IMR-90 (cell line): ENCODE measurements at places on chromosomes 1 and 21. TPM values are rescaled to one million over a fixed set of nuclear protein-coding genes. Genes with fewer than 3 reads are reported as not detected.

- no peak for DNase-seq
Observed at GRCh38 chr1:213997038-213997771, 9.4 kb downstream of the PROX1 start.

GRCh38 chr1:10980094-10980577, 32.3 kb upstream of the TARDBP start:
- DNase-seq, result peak; percentile 31

- DNase-seq, result no peak
Observed at GRCh38 chr1:61926597-61926996, 184.3 kb downstream of the PATJ start.

TTC13 gene
- 8.9 and 9.1 TPM in 2 replicates for total RNA-seq

DNA sequence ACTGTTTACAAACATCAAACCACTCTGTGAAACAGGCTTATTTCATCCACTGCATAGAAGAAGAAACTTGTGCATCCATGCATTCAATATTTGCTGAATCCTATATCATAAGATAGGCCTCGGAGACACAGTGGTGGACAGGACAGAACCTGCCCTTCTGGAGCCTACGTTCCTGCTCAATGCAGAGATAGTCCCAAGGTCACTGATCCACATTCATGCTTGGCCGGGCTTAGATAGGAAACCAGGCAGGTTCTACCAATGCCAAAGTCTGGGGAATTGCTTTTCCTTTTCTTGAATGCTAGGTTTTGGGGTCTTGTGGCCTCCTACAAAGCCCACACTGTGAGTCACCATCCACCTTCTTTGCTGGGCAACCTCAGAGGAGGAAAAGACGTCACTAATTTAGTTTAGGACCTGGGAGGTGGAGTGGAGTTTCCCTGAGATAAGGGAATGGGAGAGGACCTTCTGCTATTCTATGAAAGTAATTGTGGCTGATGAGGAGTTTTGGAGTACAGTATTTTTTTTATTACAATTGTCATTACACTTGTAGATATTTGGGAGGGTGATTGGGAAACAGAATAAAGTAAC, 99.7 kb upstream of the CD34 start:
- DNase-seq, result no peak

GRCh38 chr1:158331106-158331425, 265 bp downstream of the CD1B start:
- no peak for DNase-seq

GRCh38 chr21:14273736-14274538, 58.0 kb downstream of the RBM11 start:
- no peak for DNase-seq

MAP10 gene
- total RNA-seq, result 1.1 TPM in 2 replicates

DNA sequence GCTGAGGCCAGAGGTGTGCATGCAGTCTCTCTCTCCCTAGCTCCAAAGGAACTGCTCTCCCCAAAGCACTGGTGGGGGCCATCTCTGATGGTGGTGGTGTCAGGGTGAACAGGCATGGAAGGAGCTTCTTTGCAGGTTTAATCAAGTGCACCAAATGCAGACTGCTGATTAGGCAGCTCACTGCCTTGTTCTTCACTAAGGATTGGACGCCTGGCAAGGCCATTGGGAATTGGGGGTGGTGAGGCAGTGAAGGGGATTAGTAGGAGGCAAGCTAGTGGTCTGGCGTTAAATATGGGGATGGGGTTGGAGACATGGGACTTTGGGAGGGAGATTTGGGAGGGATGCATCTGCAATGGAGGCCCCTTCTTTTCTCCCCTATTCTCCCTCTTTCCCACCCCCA, 1.5 kb downstream of the CACNA1E start:
- no peak for DNase-seq

- no peak for DNase-seq
Observed at GRCh38 chr1:222107267-222107666, 365.4 kb upstream of the DUSP10 start.

DNA sequence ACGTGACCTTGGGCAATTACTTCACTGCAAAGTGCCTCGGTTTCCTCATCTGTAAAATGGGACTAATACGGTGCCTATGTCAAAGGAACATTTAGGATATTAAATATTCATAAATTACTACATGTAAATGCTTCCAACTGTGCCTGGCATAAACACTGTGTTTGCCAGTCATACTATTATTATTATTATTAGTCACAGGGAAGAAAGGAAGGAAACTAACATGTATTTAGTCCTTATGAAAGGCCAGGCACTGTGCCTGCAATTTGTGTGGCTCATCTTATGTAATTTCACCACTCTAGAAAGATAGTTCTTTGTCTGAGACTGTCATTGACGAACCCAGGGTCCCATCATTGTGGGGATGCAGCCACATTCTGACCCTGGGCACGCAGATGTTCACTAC, 45.0 kb downstream of the EPHB2 start:
- DNase-seq, result peak; percentile 31

ZMYND12 gene
- under 0.01 TPM in 1 of 2 replicates, not detected in the other for total RNA-seq

- peak; percentile 29 for DNase-seq
Observed at GRCh38 chr1:54883349-54884102, 3.5 kb downstream of the DHCR24 start.

- no peak for DNase-seq
Observed at GRCh38 chr21:40547906-40548513, 298.9 kb downstream of the DSCAM start.

GRCh38 chr21:41921021-41921420, 32.8 kb downstream of the C2CD2 start:
- no peak for DNase-seq

- DNase-seq, result no peak
Observed at GRCh38 chr1:156999596-157000320, 45.8 kb downstream of the ARHGEF11 start.

DNA sequence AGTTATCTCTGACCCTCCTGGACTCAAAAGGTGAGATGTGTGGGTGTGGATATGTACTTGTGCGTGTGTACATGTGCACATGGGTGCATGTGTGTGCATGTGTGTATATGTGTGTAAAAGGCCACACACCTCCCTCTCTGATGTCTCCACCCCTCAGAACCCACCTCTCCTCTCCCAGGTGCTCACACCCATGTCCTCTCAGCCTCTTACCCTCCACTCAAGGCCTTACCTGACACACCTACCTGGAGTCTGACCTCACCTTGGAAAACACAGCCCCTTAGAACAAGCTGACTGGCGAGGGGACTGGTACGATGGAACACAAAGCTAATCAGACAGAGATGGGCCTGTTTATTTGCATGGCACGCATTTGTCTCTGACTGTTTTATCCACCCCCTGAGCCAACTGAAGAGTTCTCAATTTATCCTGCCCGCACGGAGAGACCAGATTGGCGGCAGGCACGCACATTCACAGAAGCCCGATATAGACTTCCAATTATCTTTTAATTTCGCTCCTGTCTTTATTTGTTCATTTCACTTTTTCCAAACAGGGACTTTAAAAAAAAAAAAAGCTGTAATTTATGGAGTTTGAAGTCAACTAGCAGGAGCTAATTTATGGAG, 6.1 kb upstream of the KLHDC7A start:
- DNase-seq, result no peak

- no peak for DNase-seq
Observed at GRCh38 chr1:231216498-231216897, 24.5 kb upstream of the GNPAT start.

HUNK gene
- 1.1 and 2.0 TPM in 2 replicates for total RNA-seq

DNA sequence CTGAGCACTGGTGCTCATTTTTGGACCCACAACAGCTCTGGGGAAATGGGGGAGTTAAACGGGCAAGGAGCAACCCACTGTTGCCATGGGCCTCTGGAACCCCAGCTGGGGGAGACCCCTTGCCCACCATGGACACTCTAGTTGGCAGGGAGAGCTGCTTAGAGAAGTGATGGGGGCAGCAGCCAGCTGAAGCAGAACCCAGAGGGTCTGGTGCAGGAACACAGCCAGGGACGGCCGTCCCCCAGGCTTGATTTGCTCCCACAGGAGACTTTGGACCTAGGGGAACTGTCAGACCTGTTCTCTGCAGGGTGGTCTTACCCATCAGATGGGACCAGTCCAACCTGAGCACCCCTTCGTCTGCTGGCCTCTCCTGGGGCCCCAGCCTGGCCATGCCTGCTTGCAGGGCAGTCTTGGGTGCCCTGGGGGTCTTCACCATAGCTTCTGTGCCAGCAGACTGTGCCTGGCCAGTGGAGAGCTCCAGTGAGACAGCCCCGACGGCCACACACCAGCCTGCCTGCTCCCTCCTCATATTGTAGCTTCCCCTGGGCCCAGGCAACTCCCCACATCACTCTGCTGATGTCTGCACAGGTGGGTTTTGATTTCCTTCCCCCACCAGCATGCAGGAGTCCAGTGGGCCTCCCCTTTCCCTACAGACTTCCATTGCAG, 11.3 kb downstream of the SPATC1L start:
- no peak for DNase-seq

GRCh38 chr1:44631647-44632539, 42.4 kb downstream of the TMEM53 start:
- DNase-seq, result peak; percentile 81
